ENCODE measurements at places on chromosomes 2 and 18.

DNA sequence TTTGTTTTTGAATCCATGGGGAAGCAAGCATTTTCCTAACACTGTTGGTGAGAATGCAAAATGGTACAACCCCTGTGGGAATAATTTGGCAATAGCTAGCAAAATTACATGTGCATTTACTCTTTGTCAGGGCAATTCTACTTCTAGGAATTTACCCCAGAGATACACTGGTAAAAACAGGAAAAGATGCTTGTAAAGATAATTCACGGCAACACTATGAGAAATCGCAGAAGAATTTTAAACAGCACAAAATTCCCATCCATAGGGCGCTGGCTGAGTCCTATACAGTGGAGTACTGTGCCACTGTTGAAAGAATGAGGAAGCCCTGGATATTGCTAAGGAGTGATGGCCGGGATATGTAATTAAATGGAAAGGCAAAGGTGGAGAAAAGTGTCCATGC, 75.8 kb downstream of the DGKD start:
- DNase-seq, result no peak

DNA sequence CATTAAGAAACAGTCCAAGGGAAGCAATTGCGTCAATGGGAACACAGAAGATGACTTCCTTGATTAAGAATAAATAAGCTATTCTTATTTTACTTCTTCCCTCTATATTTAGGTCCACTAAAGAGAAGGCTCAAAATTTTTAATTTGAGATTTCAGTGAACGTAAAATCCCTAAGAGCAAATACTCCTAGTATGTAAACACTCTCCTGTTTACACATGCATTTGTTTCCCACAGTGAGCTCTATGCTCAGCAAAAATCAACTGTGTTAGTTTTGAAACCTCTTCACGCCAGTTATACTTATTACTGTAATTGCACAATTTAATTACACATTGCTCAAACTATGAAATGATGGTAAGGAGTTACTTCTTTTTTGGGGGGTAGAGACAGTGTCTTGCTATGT, 8.8 kb downstream of the SLC39A6 start:
- DNase-seq, result no peak

DNA sequence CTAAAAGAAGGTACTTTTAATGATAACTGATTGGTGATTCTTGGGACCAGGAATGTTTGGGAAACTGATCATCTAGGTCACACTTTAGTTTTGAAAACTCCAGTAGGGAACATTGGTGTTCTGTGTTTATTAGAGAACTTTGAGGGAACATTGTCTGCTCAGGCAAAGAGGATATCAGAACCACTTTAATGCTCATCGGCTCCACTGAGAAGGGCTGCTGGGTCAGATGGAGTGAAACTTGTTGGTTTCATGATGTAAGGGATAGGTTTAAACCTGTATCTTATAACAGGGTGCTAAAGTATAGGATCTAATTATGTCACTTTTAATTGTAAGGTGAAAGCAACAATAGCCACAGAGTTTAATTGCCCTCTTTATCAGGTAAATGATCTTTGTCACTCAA, 14.2 kb upstream of the POLI start:
- no peak for DNase-seq

GRCh38 chr2:107020392-107020791, 134.4 kb upstream of the ST6GAL2 start:
- DNase-seq, result no peak

GRCh38 chr18:25310045-25310444, 41.9 kb downstream of the ZNF521 start:
- no peak for DNase-seq

DNA sequence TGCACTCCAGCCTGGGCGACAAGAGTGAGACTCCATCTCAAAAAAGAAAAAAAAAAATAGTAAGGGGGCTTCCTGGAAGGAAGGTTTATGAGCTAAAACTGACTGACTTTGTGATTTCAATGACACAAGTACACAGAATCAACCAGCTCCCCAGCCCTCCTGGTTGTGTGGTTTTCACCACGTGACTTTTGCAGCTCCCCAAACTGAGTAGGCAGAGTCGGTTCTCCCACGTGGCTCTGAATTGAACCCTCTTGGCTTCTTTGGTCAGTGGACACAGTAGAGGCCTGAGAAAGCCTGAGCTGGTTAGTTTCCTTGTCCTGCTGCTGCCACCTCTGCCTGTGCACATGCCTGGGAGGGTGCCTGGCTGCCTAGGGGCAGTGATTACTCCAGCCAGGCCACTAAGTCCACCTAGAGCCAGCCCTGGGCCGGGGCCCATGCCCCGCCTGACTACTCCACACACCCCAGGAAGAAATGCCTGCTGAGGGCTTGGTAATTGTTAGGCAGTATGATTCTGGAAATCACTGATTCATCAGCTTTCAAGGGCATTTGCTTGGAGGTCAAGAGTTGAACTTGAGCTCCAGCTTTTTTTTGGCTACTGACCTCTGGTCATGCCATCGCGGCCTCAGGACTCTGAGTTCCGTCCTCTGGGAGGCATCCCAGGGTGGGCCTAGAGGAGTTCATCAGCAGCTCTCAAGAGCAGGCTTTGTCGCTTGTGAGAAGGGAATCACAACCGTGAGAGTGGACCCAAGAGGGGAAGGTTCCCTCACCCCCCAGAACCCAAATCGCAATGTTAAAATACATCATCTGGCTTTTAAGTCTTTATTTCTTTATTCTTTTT, 431.9 kb upstream of the HS6ST1 start:
- no peak for DNase-seq

DNA sequence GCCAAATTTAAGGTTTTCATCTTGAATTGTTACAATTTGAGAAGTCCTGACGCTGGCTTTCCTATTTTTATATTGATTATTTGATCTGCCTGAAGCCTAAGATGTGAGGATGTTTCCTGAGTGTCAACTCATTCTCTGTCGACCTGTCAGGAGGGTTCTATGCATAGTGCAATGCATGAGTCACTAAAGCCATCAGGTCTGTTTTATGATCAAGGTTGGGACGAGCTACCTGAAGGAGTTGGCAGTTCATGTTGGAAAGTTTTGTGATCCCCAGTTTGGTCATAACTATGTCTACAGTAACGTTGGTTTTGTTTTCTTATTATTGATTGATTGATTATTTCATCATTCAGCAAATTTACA, 71.2 kb downstream of the NABP1 start:
- no peak for DNase-seq

GRCh38 chr18:75226956-75227316, 16.3 kb downstream of the TSHZ1 start:
- DNase-seq, result no peak

DNA sequence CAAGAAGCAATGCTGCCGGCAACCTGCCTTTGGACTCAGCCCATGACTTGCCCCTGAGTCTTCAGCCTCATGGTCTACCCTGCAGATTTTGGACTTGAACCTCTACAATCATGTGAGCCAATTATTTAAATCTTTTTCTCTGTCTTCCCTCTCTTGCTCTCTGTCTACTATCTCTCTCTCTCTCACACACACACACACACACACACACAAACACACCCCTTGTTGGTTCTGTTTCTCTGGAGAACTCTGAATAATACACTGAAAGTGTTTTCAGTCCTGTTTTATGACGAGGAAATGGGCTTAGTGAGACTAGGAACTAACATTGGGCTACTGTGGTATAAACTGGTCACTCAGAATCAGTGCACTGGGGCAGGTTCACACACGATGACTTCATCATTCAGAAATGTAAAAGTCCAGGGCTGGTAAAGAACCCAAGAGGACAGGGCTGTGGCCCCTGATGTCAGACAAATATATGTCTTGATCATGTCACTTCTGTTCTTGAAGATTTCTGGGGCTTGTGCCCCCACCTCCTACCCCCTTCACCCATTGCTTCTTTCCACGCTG, 266.1 kb upstream of the SIX2 start:
- no peak for DNase-seq

- no peak for DNase-seq
These were observed 3.5 kb upstream of the NOSTRIN start for GRCh38 chr2:168798888-168799410.

GRCh38 chr2:120985174-120985996, 249.7 kb downstream of the GLI2 start:
- DNase-seq, result no peak

GRCh38 chr2:237700512-237701032, 73.2 kb downstream of the LRRFIP1 start:
- no peak for DNase-seq

DNA sequence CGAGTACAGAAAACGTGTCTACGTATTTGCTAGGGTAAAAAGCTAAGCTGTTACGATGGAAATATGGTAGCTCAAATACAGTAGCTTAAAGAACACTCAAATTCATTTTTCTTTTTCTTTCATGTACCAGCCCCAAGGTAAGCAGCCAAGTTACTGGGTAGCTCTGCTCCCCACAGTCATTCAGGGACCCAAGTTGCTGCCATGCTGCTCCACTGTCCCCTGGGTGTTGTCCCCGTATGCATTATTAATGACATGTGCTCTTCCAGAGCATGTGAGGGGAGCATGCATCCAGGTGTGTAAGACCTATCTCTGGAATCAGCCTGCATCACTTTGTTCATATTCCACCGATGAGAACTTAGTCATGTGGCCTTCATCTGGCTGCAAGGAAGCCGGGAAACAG, 105.1 kb upstream of the SP3 start:
- no peak for DNase-seq

- DNase-seq, result peak; percentile 56
These were observed 17.3 kb downstream of the DUSP11 start for GRCh38 chr2:73762571-73762970.

DNA sequence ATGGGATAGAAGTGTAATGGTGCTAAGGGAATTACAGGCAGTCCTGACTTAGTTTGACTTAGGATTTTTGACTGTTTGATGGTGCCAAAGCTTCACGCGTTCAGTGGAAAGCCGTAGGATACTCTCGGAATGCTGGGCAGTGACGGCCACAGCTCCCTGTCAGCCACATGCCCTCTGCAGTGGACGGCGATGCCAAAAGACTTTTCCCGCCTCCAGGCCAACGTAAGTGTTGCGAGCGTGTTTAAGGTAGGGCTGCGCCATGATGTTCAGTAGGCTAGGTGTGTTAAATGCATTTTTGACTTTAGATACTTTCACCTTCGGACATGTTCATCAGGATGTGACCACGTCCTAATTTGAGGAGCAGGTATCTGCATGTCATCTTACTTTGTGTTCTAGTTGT, 63.4 kb downstream of the DCDC2C start:
- no peak for DNase-seq

DNA sequence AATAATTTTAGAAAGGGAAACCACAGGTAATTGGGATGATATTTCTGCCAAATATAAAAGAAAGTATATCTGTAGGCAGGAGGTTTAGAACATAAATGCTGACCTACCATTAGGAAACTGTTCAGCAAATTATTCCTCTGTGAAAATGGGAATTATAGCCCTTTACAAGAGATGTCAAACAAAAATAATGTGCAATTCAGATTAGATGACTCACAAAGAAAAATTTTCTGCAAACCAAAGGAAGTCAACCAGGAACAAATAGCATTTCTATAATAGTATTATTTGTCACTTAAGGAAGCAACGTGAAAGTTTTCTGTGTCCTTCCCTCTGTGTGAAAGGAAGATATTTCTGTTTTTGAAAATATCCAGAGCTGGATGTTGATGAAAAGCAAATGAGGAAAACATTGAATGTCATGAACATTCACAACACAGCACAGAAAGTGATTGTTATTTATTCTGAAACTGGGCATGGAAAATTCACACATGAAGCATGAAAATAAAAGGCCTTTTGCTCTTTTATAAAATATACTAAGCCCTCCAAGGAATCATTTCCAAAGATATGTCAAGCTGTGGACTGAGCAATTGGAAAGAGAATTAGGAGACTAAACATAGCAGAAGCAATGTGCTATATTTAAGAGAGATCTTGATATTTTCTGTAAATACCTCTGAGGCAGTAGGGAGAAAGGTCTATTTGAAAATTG, 57.9 kb upstream of the SPHKAP start:
- no peak for DNase-seq

- no peak for DNase-seq
These were observed 56.6 kb upstream of the HK2 start for GRCh38 chr2:74777161-74777900.

- DNase-seq, result no peak
These were observed 604 bp upstream of the STK11IP start for GRCh38 chr2:219596954-219597551.

- no peak for DNase-seq
These were observed 87.7 kb downstream of the TMEM18 start for GRCh38 chr2:589281-590130.

DNA sequence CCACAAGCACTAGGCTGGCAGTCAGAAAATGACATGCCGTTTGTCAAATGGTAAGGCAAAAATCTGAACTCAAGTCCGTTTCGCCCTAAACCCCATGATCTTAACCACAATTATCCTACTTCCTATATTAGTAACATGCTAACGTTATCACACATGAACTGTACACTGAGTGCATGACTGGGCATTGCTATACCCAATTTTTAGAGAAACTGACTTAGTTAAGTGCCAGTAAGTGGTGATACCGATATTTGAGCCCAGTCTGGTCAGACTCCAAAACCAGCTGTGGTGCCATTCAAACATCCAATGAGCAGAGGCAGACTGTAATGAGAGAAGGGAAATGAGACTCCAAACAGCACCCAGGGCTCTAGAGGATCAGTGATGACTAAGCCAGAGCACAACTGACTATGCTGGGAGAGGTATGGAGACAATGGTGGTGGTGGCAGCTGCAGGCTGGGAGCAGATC, 311.7 kb upstream of the PKDCC start:
- DNase-seq, result no peak

DNA sequence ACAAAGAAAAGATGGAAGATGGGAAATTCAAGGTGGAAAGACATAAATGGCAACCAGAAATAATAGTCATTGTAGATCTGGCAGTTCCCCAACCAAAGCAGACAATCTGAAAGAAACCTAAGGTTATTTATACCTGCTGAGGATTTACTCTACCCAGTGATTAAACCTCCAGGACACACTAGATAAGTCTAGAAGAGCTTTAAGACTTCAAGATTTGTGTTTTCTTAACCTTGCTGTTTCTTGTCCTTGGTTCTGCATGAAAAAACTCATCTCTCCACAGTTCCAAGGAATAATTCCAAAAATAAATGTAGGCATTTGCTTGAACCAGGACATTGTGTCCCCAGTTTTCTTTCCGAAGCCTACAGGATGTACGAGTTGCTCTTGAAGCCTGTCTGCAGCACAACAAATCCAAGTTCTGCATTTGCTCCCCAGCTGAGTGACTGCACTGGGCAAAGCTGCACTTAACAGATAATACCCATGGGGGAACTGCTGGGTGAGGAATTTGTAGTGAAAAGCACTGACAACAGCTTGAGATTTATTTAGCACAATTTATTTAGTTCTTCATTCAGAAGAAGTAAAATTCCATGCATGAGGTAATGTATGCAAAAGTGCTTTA, 19.8 kb downstream of the DTNA start:
- no peak for DNase-seq
